ENCODE measurements at places on chromosomes 16 and 17.

- no peaks in the 10 kb centered on the region for H3K27me3 ChIP-seq
- no peaks in the 10 kb centered on the region for H3K36me3 ChIP-seq
- no peak overlapping the region for H3K4me3 ChIP-seq
These were observed 8.2 kb upstream of the CIITA start for GRCh38 chr16:10868596-10869469.

GRCh38 chr16:28910086-28911031 is 14.7 kb downstream of the RABEP2 start:
- H3K4me3 ChIP-seq: no peak overlapping the region
- H3K27ac ChIP-seq: no peak overlapping the region
- no peak for DNase-seq
- H3K36me3 ChIP-seq: peaks cover 31% of the 10 kb centered on the region
- H3K27me3 ChIP-seq: no peaks in the 10 kb centered on the region

DNA sequence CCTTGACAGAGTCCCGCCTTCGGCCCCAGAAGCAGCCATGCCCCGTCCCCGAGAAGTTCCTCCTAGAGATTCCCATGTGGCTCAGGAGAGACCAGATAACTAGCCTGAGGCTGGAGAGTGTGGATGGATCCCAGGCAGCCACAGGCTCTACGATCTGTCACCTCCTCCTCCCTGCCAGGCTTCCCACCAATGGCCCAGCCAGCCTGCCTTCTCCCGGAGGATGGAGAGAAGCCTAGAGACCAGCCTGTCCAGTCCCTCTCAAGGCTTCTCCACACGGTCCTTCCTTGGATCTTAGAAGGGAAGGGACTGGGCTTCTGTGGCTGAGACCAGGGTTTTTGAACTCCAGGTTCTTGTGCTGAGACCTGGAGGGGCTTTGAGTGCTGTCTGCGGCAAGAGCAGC is 1.6 kb upstream of the SMTNL2 start:
- H3K27me3 ChIP-seq: no peaks in the 10 kb centered on the region
- H3K4me3 ChIP-seq: no peak overlapping the region
- peaks cover 30% of the 10 kb centered on the region for H3K4me1 ChIP-seq
- no peaks in the 10 kb centered on the region for H3K36me3 ChIP-seq
- DNase-seq: no peak
- no peak overlapping the region for H3K27ac ChIP-seq

DNA sequence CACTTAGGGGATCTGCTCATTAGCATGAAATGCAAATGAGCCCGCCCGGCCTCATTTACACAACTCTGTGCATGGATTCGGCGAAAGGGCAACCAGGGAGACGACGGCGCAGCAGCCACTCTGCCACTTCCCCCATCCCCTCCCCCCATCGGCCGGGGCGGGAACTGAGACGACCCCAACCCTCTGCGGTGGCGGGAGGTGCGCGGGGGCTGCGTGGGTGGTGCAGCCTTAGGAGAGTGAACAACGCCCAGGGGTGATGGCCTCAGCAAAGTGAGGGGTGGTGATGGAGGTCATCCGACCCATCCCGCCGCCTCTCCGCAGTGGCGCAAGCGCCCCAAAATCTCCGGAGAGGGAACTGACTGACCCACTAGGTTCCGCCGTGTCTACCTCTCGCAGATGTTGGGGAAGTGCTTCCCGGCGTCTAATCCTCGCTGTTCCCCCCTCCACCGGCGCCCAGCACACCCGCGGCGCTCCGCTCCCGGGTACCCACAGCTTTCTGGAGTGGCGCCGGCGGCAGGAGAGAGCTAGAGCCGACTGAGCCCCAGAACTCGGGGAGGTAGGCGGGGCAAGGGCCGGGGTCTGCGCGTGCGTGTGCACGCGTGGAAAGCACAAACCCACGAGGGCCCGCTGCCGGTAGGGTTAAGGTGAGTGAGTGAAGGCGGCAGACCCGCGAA is 1.4 kb upstream of the CACNA1G start:
- no peak overlapping the region for H3K4me3 ChIP-seq
- no peaks in the 10 kb centered on the region for H3K36me3 ChIP-seq
- H3K27ac ChIP-seq: no peak overlapping the region
- peaks cover 71% of the 10 kb centered on the region for H3K27me3 ChIP-seq
- DNase-seq: no peak

- DNase-seq: no peak
- peak overlapping the region; percentile 20 for H3K4me3 ChIP-seq
- H3K36me3 ChIP-seq: peaks cover 5% of the 10 kb centered on the region
- H3K27me3 ChIP-seq: no peaks in the 10 kb centered on the region
These were observed 15.7 kb downstream of the PDP2 start for GRCh38 chr16:66895999-66896398.

DNA sequence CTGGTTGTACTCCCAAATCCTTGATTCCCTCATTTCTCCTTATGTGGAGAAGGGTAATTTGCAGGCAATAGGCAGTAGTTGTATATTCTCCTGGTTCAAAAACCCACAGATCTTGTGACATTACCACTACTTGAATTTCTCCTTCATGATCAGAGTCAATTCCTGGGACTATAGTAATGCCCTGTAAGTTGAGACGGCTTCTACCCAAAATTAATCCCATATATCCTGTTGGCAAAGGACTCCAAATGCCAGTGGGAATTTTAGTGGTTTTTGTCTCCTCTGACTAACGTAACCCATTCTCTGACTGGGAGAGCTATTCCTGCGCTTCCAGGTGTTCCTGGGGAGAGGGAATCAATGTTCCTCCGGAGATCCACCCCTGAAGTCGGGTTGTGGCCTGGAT is 11.6 kb upstream of the ZNF689 start:
- no peak for DNase-seq
- no peaks in the 10 kb centered on the region for H3K4me1 ChIP-seq
- no peaks in the 10 kb centered on the region for H3K27me3 ChIP-seq
- H3K4me3 ChIP-seq: no peak overlapping the region
- no peak overlapping the region for H3K27ac ChIP-seq

DNA sequence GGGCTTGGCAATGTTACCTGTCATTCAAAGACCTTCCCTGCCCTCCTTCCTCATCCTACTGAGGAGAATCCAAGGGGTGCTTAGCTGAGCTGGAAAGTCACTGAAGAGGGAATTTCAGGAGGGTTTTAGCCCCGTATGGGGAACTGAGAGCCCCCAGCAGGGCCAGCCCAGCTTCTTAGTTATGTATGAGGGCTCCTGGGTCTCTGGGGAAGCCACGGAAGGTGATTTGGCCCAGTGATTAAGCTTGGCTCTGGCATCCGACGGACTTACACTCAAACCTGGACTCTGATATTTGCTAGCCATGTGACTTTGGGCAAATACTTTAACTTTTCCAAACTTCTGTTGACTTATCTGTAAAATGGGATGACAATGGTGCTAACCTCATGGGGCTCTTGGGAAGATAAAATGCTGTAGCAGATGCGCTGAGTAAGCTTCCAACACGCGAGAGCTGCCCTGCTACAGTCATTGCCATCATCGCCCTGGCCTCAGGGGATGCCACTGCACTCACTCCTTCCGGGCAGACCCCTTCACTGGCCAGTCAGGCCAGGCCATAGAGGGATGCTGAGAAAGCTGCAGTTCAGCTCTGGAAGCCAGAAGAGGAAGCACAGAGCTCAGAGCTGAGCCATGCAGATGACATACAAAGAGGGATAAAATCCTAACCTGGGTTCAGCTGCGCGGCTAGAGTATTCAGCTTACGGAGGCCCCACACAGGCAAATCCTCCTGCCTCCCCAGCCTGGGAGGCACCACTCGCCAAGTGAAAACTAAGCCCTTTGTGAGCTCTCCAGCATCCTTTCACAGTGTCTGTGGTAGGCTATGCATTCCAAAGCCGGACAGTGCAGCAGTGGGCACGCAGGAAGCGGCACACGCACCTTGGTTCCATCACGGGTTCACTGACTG is 44.9 kb upstream of the PIK3R6 start:
- no peaks in the 10 kb centered on the region for H3K36me3 ChIP-seq
- no peak for DNase-seq
- H3K4me1 ChIP-seq: no peaks in the 10 kb centered on the region
- no peak overlapping the region for H3K27ac ChIP-seq
- H3K27me3 ChIP-seq: no peaks in the 10 kb centered on the region
- no peak overlapping the region for H3K4me3 ChIP-seq

DNA sequence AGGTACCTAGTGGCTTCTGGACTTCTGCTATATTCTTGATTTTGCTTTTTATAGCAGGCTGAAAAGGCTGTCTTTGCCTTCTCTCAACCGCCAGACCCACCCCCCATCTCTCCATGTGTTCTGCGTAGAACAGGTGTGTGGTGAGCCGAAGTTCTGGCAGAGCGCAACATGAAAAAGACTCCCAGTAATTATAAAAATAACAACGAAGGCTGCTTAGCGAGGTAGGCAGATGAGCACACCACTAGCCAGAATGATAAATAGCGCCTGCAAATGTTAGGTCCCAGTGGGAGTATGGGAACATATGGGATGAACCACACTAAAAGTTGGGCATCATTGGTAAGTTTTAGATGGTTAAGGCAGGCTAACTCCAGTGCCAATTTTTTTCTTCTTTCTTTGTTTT is 14.0 kb upstream of the RBFOX1 start:
- no peaks in the 10 kb centered on the region for H3K4me1 ChIP-seq
- no peaks in the 10 kb centered on the region for H3K27me3 ChIP-seq
- H3K36me3 ChIP-seq: no peaks in the 10 kb centered on the region

GRCh38 chr16:12252616-12253015 is 276.1 kb downstream of the SNX29 start:
- no peak for DNase-seq
- H3K36me3 ChIP-seq: no peaks in the 10 kb centered on the region
- no peaks in the 10 kb centered on the region for H3K27me3 ChIP-seq
- no peak overlapping the region for H3K4me3 ChIP-seq
- no peak overlapping the region for H3K27ac ChIP-seq

DNA sequence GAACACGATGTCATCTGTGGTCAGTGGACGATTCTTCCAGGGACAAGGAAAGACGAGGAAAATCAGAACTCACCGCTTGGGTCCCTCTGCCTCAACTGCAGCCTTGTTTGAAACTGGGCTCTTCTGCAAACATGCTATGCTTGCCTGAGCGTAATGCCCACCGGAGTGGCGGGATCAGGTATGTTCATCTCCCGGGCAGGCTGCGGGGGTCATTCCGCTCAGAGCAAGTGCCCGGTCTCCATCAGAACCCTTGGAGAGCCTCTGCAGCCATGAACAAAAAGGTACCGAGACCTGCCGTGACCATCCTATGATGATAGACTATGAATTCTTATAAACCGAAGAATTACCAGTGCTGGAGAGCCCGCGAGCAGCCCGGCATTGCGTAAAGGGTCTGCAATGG is 64.5 kb upstream of the DNAH17 start:
- no peaks in the 10 kb centered on the region for H3K36me3 ChIP-seq
- H3K27me3 ChIP-seq: no peaks in the 10 kb centered on the region
- no peak overlapping the region for H3K4me3 ChIP-seq
- DNase-seq: no peak

DNA sequence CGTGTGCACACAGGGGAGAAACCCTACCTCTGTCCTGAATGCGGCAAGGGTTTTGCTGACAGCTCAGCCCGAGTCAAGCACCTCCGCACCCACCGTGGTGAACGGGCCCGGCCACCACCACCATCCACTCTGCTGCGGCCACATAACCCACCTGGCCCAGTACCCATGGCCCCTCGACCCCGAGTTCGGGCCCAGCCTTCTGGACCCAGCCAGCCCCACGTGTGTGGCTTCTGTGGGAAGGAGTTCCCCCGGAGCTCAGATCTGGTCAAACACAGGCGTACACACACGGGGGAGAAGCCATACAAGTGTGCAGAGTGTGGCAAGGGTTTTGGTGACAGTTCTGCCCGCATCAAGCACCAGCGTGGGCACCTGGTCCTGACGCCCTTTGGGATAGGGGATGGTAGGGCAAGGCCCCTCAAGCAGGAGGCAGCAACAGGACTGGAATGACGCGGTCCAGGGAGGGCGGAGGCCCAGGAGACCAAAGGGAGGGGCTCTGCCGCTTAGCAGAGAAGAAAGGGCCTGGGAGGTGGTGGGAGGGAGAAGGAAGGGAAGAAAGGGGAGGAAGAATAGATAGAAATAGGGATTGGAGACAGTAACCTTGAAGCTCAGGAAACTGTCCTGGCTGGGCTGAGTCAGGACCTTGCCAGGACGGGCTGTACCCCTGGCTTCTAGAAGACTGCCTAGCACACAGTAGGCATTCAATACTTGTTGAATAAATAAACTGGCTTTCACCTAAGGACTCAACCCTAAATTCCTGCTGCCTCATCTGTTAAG is 3.6 kb downstream of the ZNF48 start:
- peaks cover 18% of the 10 kb centered on the region for H3K4me1 ChIP-seq
- peak overlapping the region; percentile 26 for H3K4me3 ChIP-seq
- peak overlapping the region; percentile 100 for H3K27ac ChIP-seq
- H3K27me3 ChIP-seq: no peaks in the 10 kb centered on the region

GRCh38 chr17:9755083-9755482 is 36.3 kb downstream of the DHRS7C start:
- H3K4me1 ChIP-seq: no peaks in the 10 kb centered on the region
- H3K4me3 ChIP-seq: no peak overlapping the region
- H3K27ac ChIP-seq: no peak overlapping the region

GRCh38 chr17:64788286-64789060 is 126.4 kb upstream of the SMURF2 start:
- H3K27ac ChIP-seq: no peak overlapping the region
- DNase-seq: no peak
- no peak overlapping the region for H3K4me3 ChIP-seq
- H3K4me1 ChIP-seq: peaks cover 3% of the 10 kb centered on the region
- H3K36me3 ChIP-seq: peaks cover 23% of the 10 kb centered on the region

DNA sequence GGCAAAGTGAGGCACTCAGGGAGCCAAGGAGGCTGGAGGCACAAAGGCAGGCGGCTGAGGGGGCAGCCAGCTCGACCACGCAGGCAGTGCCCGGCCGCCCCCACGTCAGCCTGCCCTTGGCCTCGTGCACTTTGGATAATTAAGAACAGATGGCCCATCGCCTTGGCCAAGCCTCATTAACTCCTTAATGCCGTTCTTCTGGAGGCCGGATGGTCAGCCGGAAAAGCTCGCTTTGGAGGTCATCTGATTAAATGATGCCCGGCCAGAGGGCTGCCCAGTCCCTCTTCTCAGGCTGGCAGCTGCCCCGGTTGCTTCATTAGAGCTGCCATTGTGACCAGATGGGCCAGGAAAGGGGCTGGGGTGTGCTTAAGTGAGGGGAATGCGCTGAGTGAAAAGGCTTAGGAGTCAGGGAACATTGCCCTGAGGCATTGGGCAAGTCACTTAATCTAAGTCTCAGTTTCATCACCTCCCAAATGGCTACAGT is 364.0 kb downstream of the NPIPA8 start:
- no peaks in the 10 kb centered on the region for H3K4me1 ChIP-seq
- no peak overlapping the region for H3K27ac ChIP-seq
- no peaks in the 10 kb centered on the region for H3K36me3 ChIP-seq
- no peak for DNase-seq
- H3K27me3 ChIP-seq: no peaks in the 10 kb centered on the region

DNA sequence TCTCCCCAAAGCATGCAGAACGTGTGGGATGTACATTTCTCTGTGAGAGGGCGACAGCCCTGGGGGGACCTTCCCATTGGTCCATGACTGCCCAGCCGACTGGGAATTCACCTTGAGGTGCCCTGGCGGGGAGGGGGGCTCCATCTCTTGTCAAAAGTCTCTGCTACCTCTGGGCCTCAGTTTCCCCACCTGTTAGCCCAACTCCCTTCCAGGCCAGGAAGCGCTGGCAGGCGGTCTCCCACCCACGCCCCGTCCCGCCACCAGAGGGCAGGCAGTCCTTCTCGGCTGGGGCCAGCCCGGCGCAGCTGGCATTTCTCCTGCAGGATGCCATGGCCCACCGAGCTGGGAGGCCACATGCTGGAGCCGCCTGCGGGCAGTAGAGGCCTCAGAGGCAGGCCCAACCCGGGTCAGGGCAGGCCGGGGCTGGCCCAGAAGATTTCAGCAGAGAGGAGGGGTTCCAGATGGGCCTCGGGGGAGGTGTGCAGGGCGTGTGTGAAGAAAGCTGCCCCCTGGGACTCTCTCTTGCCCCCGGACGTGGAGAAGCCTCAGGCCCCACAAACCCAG is 16.6 kb downstream of the CD7 start:
- no peaks in the 10 kb centered on the region for H3K27me3 ChIP-seq
- peak; percentile 30 for DNase-seq
- H3K4me1 ChIP-seq: peaks cover 2% of the 10 kb centered on the region
- H3K36me3 ChIP-seq: no peaks in the 10 kb centered on the region
- H3K27ac ChIP-seq: no peak overlapping the region
- H3K4me3 ChIP-seq: no peak overlapping the region

All from trophoblast cell (in vitro differentiated cells and primary cell).